ENCODE measurements at places on chromosomes 3 and 15.

DNA sequence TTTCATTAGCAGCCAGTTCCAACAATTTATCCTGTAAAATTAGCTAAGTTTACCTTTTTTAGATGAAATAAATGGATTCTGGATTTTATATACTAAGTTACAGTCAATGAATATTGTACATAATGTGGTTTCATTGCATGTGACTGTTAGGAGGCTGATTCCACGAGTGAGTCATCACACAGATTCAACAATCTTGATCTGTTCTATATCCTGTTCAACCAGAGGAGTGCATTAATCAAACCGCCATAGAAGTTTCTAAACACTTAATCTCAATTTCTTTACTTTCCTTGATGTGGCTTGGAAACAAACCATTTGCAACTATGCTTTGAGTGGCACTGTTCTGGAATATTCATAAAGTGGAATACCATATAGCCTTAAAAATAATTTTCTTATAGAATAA, 15.3 kb downstream of the DNAJC13 start:
- peak; percentile 87 for DNase-seq

DNA sequence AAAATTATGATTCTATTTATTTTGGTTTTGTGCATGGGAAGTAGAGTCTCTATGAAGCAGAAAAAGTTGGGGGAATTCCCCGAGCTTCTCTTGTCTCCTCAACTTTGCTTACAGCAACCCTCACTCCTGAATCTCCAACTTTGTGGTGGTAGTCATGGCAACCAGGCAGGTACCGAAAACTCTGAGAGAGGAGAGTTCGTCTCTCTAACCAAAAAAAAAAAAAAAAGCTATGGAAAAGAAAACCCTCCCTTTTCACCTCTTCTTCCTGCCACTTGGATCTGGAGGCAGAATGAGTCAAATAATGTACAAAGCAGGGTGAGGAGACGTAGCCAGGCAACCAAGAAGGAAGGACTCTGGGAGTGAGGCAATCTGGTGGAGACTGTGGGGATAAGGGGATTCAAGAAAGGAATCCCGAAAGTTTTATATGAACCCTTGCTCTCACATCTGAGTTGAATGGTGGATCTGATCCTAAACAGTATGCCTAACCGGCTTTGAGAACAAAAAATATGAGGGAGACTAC, 108.1 kb downstream of the PLOD2 start:
- no peak for DNase-seq

DNA sequence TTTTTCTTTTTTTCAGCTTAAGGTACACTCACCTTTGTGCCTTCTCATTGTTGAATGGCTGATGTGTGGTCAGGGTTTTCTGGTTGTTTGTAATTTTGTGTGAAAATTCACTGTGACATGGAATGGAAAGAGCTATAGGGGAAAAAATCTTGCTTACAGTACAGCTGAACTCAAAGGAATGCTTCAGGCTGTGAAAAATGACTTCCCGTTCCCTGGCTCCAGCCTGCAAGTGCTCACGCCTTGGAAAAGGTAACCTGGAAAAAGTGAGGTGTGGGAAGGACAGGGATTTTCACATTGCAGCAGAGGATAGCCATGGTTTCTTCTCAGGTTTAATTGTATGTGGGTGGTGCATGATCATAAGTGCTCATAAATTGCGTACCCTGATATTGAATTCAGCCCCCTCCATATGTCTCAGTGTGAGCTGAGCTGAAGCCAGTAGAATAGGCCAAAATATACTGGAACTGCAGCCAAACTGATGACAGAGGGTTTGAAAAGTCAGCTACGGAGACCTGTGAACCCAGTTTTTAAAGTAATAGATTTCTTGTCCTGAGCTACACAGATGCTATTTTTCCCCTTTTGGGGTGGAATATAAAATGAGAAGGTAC, 228.7 kb upstream of the RASGRP1 start:
- no peak for DNase-seq

- peak; percentile 46 for DNase-seq
These were observed 18.7 kb downstream of the DNASE1L3 start for GRCh38 chr3:58192069-58192468.

DNA sequence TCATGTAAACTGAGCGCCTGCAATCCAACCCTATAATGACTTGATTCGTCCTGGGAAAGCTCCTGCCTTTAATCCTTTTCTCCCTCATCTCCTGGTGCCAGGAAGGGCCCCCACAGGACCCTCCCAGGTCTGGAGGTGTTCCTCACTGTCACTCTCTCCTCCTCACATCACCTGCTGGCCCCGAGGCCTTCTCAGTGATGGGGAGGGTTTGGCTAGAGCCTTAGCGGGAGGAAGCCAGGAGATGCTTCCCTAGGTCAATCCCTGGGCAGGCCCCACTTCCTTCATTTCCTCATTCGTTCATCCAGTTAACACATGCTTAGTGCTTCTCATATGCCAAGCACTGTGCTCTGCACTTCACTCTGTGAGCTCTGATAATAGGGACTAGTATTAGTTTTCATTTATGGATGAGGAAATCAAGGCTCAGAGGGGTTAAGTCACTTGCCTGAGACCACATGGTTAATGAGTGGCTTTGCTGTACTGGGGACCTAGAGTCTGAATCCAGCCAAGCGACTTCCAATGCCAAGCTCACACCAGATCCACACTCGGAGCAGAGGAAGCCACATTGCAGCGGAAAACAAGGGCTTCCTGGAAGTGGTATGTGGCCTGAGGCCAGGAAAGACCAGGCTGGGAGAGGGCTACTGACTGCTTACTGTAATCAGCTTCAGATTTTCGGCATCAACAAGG, 50.3 kb upstream of the CHRNB4 start:
- DNase-seq, result no peak

DNA sequence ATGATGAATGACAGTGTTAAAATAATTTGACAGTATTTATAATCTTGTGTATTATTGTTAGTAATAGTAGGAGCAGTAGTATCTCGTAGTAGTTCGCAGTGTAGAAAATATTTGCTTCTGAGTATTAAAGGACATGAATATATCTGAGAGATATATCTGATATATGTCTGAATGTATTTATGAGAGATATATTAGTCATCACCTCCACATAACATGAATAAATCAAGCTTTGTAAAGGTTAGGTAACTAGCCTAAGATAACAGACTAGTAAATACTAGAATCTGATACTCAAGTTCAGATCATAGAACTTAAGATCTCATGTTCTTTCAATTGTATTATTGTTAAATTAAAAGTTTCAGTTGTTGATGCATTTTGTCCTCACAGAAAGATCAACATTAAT, 130.5 kb downstream of the UBE2E2 start:
- no peak for DNase-seq

GRCh38 chr15:87743562-87743961, 513.0 kb downstream of the NTRK3 start:
- DNase-seq, result no peak

GRCh38 chr3:127637546-127637945, 8.6 kb downstream of the PODXL2 start:
- no peak for DNase-seq

- peak; percentile 80 for DNase-seq
These were observed 61.7 kb downstream of the FSIP1 start for GRCh38 chr15:39720621-39721611.

DNA sequence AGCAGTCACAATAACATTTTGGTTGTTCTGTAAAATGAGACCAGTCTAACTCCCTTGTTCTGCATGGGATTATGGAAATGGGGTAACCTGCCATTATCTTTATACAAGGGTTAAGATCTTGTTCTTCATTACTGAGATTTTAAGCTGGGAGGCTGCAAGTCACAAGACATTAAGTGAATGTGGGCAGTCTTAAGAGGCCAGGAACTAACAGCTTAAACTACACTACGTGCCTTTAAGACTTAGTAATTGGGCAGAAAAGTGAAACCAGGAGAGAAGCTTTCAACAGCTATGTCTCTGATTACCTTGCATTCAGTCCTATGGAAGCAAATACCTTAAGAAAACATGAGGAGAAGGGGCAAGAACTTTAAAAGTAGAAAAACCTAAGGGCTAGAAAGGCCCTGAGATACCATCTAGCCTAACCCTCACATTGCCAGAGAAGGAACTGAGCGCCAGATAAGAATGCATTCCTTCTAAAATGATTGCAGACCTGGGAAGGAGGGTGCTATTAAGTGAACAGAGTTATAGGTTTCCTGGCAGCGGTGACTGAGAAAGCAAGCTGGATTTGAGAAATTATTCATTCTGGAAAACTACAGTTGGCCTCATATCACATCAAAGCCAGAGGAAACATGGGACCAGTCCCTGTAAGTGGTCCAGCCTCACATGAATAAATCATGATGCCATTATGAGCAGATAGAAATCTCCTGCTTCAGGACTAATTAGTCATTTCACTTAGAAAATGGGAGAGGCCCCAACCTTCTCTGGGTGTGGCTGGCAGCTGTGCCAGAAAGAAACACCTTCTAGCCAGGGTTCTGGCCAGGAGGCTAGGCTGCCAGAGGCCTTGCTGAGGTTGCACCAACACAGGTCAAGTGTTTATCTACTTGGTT, 32.9 kb downstream of the DAPK2 start:
- peak; percentile 76 for DNase-seq

GRCh38 chr3:159185443-159186050, 383.7 kb downstream of the MFSD1 start:
- no peak for DNase-seq

GRCh38 chr3:114608293-114608692, 314.5 kb downstream of the TIGIT start:
- DNase-seq, result peak; percentile 65

DNA sequence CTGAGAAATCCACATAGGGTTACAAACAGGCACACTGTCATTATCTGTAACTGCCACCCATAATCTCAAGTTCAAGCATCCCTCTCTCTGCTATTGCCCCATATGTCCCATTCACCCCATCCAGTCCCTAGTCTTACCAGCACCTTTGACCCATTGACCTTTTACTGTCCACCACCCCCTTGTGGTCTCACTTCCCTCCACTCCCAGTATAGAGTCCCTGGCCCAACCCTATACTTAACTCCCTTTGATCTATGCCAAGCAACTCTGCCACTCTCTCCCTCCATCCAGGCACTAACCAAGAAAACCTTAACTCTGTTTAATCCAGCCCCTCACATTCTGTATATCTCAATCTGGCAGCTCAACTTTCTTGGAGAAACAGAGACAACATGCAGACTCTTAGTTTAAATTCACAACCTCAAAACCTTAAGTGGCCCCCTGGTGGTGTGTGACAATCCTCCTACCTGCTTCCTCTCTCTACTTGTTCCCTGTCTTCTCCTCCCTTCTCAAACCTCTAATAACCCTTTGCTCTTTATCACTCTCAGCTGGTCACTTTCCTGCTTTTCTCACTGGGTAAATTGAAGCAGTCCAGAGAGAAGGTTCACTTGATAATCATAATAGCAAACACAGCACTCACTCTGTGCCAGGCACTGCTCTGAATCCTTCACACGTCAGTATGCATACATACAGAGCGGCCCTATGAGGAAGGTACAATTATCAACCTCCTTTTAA, 162.7 kb downstream of the STT3B start:
- DNase-seq, result no peak

DNA sequence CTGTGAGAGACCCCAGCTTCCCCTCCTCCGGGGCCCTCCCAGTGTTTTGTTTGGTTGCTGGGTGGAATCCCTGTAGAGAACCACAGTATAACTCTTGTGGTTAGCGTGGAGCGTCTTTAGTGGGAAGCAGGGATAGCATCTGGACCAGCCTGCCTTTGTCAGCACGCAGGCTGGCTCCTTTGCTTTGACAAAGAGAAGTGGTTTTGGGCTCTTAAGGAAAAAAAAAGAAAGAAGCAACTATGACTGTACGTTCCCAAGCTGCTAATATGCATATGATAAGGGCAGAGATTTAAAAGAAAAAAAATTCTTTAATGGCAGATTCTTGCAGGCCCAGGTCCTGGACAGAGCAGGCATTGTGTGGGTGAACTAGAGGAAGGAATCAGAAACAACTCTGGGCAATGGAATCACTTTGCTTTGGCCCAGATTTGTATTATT, 340.8 kb upstream of the CTDSPL start:
- DNase-seq, result no peak

DNA sequence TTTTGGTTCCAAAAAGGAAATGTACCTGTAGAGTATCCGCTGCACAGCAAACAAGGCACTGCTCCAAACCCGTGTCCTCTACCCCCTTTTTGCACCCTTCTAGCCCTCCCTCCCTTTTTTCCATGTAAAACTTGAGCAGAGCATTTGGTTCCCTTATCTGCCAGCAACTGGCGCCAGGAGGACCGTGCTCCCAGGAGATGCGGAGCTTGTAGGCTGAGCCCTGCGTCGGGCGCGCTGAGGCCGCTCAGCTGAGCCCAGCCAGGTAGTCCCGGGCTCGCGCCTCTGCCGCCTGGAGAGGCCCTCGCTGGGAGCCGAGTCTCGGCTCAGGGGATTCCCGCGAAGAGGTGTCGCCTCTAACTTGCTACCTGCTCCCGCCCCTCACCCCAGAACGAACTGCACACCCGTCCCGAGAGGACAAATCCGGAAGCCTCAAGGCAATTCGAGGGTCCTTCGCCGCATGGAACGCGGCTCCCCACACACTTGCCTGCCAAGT, 575 bp downstream of the TRPM7 start:
- peak; percentile 77 for DNase-seq

GRCh38 chr3:23824699-23825444, 19.1 kb downstream of the UBE2E1 start:
- no peak for DNase-seq

- DNase-seq, result no peak
These were observed 76.0 kb upstream of the TSC22D2 start for GRCh38 chr3:150331978-150332568.

- DNase-seq, result no peak
These were observed 33.3 kb downstream of the TM4SF18 start for GRCh38 chr3:149299938-149300801.

- DNase-seq, result peak; percentile 95
These were observed 16.4 kb downstream of the FAM107A start for GRCh38 chr3:58560771-58561311.

DNA sequence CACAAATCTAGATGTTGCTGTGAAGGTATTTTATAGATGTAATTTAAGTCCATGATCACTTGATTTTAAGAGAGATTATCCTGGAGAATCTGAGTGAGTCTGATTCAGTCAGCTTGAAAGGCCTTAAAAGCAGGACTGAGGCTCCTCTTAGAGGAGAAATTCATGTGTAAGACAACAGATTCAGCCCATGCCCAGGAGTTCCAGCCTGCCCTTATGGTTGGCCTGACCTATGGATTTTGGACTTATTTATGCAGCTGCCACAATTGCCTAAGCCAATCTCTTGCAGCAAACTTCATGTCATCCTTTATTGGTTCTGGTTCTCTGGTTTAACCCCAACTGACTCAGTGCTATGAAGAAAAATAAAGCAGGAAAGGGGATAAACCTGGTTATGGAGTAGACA, 296.5 kb upstream of the RASGRP1 start:
- no peak for DNase-seq

- DNase-seq, result no peak
These were observed 138.6 kb upstream of the MEF2A start for GRCh38 chr15:99427210-99427609.

- peak; percentile 93 for DNase-seq
These were observed 63.8 kb downstream of the ATP1B3 start for GRCh38 chr3:141940194-141940776.

DNA sequence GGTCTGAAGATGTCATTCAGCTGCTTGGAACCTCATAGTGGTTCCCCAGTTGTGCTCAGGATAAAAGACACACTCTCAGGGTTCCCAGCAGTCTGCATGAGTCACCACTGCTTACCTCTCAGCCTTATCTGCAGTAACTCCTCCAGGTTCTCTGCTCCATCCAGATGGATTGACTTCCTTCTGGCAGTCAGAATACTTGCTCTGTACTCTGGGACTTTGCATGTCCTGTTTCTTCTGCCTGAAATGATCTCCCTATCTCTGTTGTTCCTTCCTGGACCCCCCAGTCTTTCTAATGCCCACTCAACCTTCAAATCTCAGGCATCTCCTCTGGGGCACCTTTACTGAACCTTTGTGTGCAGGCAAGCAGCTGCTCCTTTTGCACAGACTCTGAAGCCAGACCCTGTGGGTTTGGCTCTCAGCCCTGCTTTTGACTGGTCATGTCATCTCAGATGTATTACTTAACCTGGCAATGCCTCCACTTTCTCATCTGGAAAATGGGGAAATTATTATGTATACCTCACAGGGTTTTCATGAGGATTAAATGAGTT, 38.4 kb downstream of the ITPR1 start:
- DNase-seq, result no peak

All from osteoblast (primary cell).